ENCODE measurements at places on chromosomes 5 and 9. TPM values are rescaled to one million over a fixed set of nuclear protein-coding genes. Genes with fewer than 3 reads are reported as not detected.

DNA sequence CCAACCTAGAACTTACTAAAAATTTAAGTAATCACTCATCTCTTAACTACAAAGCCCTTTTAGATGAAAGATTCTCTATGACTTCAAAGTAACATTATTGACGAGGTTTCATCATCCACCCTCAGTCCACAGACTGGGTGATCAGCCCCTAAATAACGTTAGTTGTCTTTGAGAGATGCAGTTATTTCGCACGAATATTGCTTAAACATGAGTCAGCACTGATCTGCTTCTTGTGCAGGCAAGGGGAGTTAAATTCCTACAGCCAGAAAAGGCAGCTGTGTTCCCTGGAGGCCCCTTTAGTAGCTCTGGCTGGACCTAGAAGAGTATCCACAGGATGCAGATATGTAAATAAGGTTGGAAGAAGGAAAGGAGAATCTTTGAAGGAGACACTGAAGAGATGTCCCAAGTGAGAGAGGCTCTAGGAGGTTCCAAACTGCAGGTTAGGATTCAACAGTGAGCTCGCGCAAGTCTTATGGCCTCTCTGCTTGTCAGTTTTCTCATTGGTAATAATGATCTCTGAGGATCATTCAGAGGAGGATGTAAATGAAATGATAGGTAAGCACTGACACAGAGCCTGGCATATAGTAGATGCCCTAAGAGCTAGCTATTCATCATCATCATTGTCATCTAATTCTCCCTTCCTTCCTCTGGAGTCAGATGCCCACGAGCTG is 122.2 kb upstream of the MAN2A1 start:
- no peak overlapping the region for H3K4me3 ChIP-seq
- no peaks in the 10 kb centered on the region for H3K27me3 ChIP-seq
- no peak overlapping the region for H3K27ac ChIP-seq

GRCh38 chr5:35811108-35811741 is 45.5 kb upstream of the IL7R start:
- H3K36me3 ChIP-seq = no peaks in the 10 kb centered on the region
- no peaks in the 10 kb centered on the region for H3K4me1 ChIP-seq
- no peaks in the 10 kb centered on the region for H3K27me3 ChIP-seq
- H3K27ac ChIP-seq = no peak overlapping the region
- no peak overlapping the region for H3K4me3 ChIP-seq
- no peak for DNase-seq

GRCh38 chr9:136865041-136865767 is 904 bp downstream of the EDF1 start:
- peaks cover 6% of the 10 kb centered on the region for H3K36me3 ChIP-seq
- peak overlapping the region; percentile 96 for H3K27ac ChIP-seq
- peak overlapping the region; percentile 86 for H3K4me3 ChIP-seq

DNA sequence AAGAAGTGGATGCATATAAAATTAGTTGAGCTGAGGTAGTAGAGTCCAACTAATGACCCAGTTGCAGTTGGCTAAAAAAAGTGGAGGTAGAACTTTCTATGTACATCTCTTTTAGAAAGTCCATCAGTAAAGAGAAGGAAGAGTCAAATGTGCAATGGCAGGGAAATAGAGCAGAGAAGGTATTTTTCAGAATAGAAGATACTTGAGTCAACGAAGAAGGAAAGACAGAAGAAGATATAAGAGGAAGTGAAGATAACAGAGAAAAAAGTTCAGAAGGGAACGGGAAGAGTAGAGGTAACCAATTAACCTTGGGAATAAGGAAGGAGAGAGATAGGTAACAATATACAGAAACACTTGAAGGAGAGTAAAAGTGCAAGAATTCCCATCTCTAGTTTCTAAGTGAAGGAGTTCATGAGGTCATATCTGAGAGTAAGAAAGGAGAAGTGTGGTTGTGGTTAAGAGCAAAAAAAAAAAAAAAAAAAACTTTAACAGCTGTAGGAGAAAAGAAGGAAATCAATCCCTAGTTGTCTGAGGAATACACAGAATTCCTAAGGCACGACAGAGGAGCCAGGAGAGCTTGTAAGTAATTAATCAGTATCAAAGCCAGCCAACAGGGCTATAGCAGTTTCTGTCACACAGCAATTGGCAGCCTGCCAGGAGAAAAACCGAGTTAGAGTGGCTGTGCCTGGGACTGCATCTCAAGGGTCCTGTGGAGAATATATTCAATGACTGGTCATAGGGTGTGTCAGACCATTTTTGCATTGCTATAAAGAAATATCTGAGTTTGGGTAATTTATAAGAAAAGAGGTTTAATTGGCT is 61.0 kb downstream of the ARL15 start:
- H3K4me1 ChIP-seq = no peaks in the 10 kb centered on the region
- no peaks in the 10 kb centered on the region for H3K27me3 ChIP-seq
- no peak overlapping the region for H3K27ac ChIP-seq
- no peak overlapping the region for H3K4me3 ChIP-seq
- H3K36me3 ChIP-seq = no peaks in the 10 kb centered on the region
- no peak for DNase-seq

GRCh38 chr9:36748322-36748899 is 175.7 kb downstream of the MELK start:
- DNase-seq = no peak
- no peaks in the 10 kb centered on the region for H3K36me3 ChIP-seq
- peaks cover 50% of the 10 kb centered on the region for H3K27me3 ChIP-seq
- no peak overlapping the region for H3K4me3 ChIP-seq
- H3K27ac ChIP-seq = no peak overlapping the region

The ORM2 gene
- 2.9 TPM for total RNA-seq

The SPINK7 gene
- not detected for total RNA-seq

The CDH9 gene
- total RNA-seq = not detected

The LCN12 gene
- total RNA-seq = 5.6 TPM

The NOP16 gene
- total RNA-seq = 12.4 TPM
